ENCODE measurements at places on chromosomes 4 and X.
A peak's percentile ranks its signal among the peaks of the same experiment; 100 is the strongest.

GRCh38 chr4:38523054-38523453 lies 140.9 kb upstream of the KLF3 start:
- DNase-seq: no peak

GRCh38 chr4:152398060-152398459 lies 137.8 kb downstream of the FBXW7 start:
- no peak for DNase-seq

GRCh38 chrX:141924293-141924692 lies 20.6 kb downstream of the MAGEC1 start:
- DNase-seq: no peak

DNA sequence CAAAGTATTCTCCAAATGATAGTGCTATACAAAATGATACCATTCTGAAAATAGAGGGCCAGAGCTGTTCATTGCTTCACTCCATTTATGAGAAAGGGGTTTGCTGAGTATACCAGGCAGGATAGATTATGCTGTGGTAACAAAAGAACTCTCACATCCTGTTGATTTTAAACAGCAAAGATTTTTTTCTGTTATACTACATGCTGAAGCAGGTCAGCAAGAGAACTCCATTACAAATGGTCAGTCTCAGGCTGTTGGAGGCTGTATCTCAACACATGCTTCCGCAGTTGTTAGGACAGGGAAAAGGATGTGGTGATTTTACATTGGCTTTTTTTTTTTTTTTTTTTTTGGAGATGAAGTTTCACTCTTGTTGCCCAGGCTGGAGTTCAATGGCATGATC lies 13.7 kb upstream of the KLHL5 start:
- DNase-seq: no peak

DNA sequence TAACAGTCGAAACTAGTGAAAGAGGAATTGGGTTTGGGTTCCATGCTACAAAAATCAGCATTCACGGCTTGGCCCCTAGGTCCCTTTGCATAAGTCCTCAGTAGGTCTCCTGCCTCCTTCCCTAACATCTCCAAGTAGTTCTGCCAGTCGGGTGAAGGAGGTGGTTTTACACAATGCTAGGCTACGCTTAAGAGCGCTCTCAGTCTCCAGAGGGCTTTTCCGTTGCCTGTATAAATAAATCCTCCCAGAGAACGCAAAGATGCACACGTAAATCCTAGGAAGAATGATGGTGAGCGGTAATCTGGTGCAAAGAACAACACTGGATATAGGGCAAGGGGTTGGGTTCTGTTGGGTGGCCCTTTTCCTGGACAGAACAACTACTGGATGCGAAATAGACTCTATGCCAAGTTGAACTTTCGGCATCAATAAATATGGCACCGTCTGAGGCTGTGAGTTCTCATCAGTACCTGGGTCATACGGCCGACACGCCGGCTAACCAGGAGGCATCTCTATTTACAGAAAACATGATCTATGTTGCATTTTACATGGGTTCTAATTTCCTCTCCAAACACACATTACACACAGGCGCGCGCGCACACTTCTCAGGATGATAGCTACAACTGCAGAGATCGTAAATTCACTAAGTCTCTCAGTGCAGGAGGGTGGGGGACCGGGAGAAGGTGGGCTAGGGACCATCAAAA lies 1.3 kb downstream of the CAMK2D start:
- DNase-seq: peak; percentile 41

- peak; percentile 76 for DNase-seq
Observed at GRCh38 chr4:3106339-3107186, 32.1 kb downstream of the HTT start.

GRCh38 chrX:18598413-18598812 lies 73.5 kb downstream of the RS1 start:
- no peak for DNase-seq

DNA sequence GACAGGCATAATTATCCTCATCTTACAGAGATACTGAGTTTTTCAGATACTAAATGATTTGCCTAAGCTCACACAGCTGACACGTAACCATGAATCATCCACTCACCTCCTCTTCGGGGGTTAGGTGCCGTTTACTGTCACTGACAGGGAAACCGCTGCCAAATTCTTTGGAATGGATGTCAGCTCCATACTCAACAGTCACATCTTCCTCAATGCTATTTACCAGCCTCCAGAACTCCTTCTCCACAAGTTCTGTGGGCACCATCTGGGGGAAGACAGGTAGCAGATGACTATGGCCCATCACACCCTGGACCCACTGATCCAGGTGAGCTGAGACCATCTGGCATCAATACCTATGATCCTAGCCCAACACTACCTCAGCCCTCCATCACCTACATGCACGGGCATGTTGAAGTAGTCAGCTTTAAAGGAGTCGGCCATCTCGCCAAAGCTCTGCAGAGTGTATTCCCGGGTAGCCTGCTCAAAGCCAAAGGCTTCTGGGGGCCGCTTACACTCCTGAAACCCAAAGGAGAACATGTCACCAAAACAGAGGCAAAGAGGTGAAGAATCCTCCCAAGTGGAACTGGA lies 13.5 kb downstream of the KDM5C start:
- no peak for DNase-seq

DNA sequence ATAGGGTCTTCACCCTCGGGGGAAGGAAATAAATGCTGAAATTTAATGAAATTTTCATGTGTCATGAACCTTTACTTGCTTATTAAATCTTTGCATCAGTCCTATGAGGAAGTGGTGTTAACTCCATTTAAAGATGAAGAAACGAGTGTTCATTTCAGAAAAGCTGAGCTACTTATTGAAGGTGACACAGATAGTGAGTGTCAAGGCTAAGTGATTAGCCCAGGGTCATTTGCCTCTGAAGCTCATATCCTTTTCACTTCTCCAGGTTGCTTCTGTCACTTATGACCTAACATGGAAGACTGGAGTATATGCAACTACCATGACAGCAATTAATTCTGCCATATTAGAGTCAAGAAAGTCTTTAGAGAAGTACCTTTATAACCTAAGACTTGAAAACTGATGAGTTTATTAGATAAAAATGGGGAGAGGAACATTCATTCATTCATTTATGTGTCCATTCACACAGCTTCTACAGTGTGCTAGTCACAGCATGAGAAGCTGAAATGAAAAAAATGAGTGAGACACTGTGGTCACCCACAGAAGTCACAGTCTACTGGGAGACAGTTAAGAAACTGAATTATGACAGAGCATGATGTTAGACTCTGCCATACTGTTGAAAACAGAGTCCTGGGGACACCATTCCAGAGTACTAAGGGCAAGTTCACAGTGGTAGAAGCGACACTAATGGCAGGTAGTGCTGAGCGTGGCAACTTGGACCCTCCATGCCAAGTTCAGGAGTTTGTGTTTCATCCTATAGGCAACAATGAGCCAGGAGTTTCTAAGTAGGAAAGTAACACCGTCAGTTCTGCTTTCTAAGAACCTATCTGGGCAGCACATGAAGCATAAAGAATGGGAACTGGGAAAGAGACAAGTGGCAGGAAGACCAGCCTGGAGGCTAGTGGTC lies 21.3 kb downstream of the ALPK1 start:
- no peak for DNase-seq

DNA sequence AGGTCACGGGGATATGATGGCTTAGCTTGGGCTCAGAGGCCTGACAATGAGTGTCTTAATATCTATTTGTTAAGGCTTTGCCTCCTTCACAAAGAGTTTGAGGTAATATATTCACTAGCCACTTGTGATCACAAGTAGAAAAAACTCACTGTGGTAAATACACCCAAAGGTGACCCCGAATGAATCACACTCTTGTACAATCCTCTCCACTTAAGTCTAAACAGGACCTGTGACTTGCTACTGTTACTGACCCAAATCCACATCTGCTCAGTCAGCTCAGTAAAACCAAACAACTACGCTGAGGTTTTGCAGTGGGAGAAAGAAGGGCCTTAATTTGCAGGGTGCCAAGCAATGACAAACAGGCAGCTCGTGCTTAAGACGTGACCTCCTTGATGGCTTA lies 223.8 kb upstream of the MAGEC2 start:
- no peak for DNase-seq

DNA sequence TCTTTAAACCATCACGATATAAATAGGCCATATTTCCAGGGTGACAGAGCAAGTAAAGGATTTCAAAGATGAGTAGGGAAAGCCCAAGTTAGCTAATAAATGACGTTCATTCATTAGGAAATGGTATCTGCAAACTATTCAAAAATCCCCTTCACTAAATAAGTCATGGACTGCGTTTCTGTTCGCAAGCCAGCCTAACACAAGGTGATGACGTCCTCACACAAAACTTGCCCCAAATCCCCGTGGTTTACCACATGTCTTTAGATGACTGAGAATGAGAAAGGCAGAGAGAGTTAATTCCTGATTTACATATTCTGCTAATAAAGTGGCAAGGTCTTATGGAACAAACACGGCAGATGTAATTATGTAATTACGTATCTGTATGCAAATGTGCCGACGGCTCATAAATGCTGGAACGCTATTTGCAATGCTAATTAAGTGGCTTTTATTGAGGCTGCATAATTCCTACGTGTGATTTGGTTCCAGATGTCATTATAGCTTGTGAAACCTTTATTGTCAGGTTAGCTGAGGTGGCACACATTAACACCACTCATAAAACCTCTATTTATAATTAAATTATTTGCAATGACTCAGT lies 437.7 kb upstream of the FRG1 start:
- no peak for DNase-seq

- DNase-seq: no peak
Observed at GRCh38 chr4:2732526-2732925, 23.6 kb downstream of the TNIP2 start.

GRCh38 chr4:143377611-143378099 lies 41.0 kb downstream of the GAB1 start:
- DNase-seq: peak; percentile 12

- no peak for DNase-seq
Observed at GRCh38 chrX:136488706-136489105, 959 bp downstream of the BRS3 start.

GRCh38 chrX:100085846-100086245 lies 324.2 kb downstream of the PCDH19 start:
- DNase-seq: no peak

DNA sequence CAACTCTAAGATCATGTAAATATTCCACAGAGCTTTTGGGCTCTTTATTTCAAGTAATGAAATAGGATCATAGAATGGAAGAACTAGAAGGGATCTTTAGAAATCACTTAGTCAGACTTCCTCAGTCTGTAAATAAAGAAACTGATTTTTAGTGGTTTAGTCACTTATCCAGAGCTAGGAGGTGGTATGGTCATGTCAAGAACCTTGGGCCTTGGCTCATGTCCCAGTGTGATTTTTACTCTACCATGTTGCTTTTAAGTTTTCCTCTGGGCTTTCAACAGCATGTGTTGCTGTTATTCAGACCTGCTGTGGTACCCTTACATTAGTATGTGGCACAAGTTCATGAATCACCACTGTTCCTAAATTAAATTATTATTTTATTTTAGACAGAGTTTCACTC lies 184.9 kb downstream of the FRAS1 start:
- DNase-seq: no peak

DNA sequence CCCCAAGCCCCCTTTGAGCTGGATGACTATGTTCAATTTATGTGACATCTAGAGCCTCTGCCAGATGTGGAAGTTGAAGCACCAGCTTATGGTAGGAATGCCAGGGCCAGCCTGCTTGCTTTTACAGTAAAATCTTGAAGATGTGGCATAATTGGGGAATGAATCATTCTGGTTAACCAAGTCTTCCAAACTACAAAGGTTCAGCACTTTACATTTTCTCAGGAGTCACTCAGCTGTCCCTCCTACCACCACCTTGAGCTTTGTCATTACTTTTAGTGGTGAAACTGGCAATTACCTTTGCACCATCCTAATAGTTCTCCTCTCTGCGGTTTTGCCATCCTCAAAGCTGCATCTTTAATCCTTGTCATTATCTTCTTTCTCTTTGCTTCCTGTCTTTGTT lies 172.2 kb downstream of the HS6ST2 start:
- DNase-seq: no peak

DNA sequence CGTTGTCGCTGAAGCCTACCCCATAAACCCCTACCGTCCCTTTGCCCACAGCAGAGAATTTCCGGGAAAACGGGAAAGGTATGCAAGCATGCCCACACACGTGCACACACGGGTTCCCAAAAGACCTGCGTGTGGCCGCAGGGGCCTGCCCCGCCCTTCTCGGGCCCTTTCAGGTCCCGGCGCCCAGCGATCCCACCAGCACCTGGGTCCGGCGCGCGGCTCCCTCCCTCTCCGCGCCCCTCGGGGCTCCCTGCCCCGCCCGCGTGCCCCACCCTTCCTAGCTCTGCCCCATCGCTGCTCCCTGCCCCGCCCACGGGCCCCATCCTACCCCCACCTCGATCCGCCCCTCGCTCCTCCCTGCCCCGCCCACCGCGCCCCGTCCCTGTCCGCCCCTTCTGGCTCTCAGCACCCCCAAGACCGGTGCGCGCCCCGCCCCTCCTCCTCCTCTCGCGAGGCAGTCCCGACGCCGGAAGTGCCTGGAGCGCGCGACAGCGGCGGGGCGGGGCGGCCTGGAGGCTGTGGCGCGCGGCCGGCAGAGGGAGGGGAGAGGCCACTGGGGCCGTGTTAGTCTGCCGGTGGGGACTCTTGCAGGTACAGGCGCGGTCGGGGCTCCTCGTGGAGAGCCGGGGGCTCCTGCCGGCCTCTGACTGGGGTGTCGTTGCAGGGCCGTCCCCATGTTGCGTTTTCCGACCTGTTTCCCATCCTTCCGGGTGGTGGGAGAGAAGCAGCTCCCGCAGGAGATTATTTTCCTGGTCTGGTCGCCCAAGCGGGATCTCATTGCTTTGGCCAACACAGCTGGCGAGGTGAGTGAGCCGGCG lies at the start of gene ANAPC4:
Gene ANAPC4 (plus strand): TSS at position 510 of the 818 bp plus-strand sequence. CDS start 165 bp downstream, at position 675.
- DNase-seq: peak; percentile 89

DNA sequence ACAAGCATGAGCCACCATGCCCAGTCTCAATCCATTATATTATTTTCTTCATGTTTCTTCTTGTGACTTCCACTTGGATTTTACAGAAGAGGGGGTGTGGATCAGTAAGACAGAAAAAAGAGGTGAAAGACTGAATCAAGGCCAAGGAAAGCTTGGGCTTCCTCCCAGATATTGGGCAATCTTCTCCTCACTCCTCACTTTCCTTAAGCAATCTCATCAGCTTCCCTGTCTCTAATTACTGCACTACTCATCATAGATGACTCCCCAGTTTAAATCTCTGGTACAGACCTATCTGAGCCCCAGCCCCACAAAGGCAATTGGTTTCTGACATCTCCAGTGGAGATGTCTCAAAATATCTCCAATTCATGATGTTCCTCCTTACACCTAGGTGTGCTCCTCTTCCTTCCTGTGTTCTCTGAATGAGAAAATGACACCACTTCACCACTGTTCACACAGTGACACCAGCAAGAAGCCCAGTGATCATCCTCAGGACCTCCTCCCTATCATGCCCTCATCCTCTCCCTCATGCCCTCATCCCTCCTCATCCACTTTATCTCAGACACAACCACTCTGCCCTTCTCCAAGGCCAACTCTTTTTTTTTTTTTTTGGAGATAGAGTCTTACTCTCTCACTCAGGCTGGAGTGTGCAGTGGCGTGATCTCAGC lies 44.8 kb upstream of the HERC6 start:
- no peak for DNase-seq
